Tracheal epithelial cell (primary cell): ENCODE measurements at places on chromosomes 13 and 19. TPM values are rescaled to one million over a fixed set of nuclear protein-coding genes. Genes with fewer than 3 reads are reported as not detected.

Gene DHDH
- total RNA-seq, result 6.4 and 8.4 TPM in 2 replicates

Gene LRP3
- 17.3 and 27.0 TPM in 2 replicates for total RNA-seq

Gene LENG9
- 15.4 and 24.5 TPM in 2 replicates for total RNA-seq

Gene APOC1
- total RNA-seq, result 3.4 and 4.3 TPM in 2 replicates

Gene CGB1
- not detected in 2 replicates for total RNA-seq

Gene ERVK3-1
- total RNA-seq, result 25.8 and 30.4 TPM in 2 replicates

Gene SLC15A1
- 0.21 and 0.72 TPM in 2 replicates for total RNA-seq

Gene C2CD4C
- total RNA-seq, result 0.48 and 1.7 TPM in 2 replicates

Gene NPAS1
- 0.48 and 1.1 TPM in 2 replicates for total RNA-seq

Gene IZUMO2
- total RNA-seq, result not detected in 2 replicates

Gene SLC10A2
- total RNA-seq, result not detected in 2 replicates

Gene ZNF667
- 3.6 and 6.0 TPM in 2 replicates for total RNA-seq

Gene HCN2
- total RNA-seq, result 0.21 and 0.24 TPM in 2 replicates

Gene C19orf73
- total RNA-seq, result 0.48 and 2.8 TPM in 2 replicates

Gene LSR
- 45.0 and 50.6 TPM in 2 replicates for total RNA-seq
